Naive B cell (primary cell): ENCODE measurements at places on chromosomes 6 and 20.

DNA sequence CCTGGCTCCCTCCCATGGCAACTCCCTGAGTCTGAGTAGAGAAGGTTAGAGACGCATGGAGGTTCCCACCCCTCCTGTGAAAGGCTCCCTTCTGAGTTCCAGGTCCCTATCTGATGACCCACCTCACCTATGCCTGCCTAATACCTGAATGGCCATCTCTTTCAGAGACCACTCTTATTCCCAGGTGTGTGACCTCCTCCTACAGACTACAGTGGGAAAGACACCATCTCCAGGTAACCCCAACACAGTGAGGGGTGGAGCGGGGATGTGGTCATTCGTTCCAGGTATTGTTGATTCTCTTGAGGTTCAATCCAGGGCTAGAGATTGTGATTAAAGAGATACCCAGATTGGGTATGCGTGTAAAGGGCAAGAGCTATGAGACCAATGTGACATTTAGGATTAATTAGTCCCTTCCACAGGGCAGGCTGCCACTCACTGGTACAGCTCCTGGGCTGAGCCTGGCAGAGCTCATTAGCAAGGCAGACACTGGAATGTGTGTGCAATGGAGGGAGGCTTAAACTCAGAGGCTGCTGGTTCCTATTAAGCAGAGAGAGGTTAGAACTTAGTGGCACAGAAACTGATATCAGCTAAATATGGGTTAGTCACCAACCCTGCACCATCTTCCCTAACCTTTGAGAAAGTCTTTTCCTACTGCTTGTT is 46.5 kb upstream of the IER3 start:
- no peak for DNase-seq

GRCh38 chr6:110738899-110739365 is 76.3 kb downstream of the CDK19 start:
- no peak for DNase-seq

DNA sequence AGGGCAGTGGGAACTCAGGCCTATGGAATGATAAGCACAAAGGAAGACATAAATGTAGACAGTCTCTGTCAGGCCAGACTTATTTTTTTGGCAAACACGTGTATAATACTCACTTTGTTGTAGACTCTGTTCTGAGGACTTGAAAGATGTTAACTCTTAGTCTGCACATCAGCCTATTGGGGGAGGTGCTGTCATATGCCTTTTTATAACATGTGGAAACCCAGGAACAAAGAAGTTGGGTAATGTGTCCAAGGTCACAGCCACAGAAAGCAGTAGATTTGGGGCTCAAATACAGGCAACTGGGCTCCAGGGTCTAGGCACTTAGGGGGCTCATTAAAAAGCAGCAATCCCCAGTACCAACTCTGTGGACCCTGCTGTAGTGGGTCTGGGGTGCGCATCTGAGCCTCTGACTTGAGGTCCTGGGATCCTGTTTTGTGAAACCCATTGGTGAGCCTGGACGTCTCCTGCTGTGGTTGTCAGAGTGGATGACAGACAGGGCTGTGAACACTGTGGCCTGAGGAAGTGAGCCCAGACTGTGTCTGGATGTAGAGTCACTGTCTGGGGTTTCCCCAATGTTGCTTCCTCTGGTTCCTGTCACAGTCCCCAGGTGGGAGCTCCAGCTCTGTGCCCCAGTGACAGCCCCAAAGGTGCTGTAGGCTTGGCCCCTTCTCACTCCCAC is 50.0 kb downstream of the CDH26 start:
- no peak for DNase-seq

GRCh38 chr6:39876826-39877225 is 57.4 kb downstream of the MOCS1 start:
- no peak for DNase-seq

GRCh38 chr20:51249215-51249614 is 226.3 kb upstream of the KCNG1 start:
- DNase-seq, result no peak

GRCh38 chr6:71385111-71385822 is 96.7 kb downstream of the OGFRL1 start:
- no peak for DNase-seq

DNA sequence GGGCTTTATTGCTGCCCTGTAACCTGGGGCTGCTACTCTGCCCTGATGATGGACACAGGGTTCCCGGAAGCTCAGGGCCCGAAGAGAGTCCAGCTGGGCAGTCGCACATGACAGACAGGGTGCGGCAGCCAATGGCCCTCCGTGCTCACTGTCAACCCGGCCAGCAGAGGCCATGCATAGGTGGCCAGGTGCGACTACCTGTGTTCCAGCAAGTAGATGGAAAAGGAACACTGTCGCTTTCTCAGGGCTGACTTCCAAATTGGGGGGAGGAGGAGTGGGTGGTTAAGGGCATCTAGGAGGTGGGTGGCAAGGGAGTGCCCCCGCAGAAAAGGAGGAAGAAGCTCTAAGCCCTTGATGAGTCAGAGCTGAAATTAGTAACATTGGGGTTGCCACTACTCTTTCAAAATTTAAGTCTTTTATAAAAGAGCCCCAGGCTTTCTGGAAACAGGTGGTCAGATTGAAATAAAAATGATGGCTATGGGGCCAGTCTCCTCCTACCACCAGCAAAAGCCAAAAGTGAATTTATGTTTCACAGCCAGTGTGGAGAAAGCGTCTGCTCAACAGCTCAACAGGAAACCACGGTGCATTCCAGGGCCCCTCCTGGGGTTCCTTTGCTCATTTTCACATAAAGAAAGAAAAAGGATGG is 2.3 kb upstream of the RAMACL start:
- peak; percentile 19 for DNase-seq

DNA sequence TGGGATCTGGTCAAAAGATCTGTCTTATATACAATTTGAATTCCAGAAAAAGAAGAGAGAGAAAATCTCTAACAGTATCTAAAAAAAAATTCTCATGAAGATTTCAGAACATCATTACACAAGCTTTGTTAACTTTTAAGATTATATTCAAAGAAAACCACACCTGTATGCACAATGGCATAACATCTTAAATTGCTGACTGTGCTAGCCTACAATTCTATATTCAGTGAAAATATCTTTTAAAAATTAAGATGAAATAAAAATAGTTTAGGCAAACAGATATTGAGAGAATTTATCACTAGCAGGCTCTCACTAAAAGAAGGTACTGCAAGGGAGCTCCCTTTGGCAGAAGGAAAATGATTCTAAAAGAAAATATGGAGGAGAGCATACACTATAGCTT is 100.3 kb downstream of the BCKDHB start:
- no peak for DNase-seq

GRCh38 chr20:44415833-44416715 is 59.6 kb upstream of the TTPAL start:
- no peak for DNase-seq

- no peak for DNase-seq
These were observed 53.0 kb downstream of the FARS2 start for GRCh38 chr6:5314191-5314865.

- DNase-seq, result no peak
These were observed 127.0 kb downstream of the PXDC1 start for GRCh38 chr6:3624250-3625136.

DNA sequence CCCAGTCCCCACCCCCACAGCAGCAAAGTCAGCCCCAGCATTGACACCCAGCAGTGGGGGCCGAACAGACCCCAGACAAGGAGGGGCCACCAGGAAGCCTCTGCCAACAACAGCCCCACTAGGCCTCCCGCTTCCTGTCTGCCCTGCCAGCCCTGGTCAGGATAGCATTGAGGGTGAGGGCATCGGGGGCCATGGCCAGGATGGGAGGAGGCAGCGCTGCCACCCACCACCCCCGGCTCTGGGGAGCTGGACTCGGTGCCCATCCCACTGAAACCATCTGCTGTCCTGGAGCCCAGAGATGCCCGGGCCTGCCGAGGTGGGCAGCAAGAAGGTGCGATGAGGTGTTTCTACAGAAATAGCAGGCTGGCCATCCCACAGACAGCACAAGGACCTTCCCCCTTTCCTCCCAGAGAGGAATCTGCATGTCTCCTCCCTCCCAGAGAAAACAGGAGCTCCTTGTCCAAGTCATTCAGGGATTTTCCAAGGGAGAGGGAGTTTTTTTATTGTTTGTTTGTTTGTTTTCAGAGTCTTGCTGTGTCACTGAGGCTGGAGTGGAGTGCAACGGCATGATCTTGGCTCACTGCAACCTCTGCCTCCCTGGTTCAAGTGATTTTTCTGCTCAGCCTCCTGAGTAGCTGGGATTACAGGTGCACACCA is 62.1 kb upstream of the BHLHE23 start:
- DNase-seq, result no peak

DNA sequence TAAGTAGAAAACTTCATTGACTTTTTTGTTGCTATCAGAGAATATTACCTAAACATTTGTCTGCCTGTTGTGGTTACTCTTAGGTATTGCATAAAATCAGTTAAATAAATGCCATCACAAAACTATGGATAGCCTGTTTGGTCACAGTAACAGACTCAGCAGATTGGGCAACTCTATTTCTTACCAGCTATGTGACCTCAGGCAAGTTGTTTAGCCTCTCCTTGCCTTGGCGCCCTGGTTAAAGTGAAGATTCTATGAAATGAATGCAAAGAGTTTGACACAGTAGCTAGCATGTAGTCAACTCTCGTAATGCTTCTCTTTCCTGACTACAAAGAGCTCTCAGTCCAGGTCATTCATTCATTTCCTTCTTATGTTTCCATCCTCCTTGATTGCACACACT is 82.5 kb upstream of the ID4 start:
- DNase-seq, result no peak

DNA sequence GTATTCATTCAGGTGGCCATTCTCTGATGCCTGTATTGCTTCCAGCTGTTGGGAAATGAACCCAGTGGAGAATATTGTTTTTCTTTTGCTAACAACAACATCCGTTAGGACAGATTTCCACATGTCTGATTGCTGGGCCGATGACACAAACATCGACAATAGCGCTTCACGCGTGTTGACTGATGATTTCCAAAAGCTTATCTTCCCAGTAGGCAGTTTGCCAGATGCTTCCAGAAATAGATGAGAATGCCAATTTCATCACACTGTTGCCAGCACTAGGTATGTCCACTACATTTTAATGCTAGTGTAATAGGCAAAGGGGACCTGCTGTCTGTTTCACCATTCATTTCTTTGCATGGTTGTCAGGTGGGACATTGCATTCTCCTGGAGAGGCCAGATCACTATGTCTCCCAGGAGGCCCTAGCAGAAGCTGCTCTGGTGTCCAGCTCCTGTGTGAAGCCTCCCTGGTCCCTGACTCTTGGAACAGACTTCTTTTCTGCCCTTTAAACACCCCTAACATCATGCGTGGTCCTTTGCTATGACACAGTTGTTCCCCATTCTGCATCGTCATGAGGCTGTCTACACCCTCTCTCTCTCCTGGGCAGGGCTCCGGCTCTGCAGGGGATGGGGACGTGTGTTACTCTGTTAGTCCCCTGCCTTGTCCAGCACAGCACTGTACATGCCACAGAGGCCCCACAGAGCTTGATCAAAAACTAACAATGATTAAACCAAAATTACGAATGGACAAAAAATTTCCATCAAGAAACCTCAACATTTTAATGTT is 181.6 kb downstream of the CDH26 start:
- no peak for DNase-seq

GRCh38 chr20:49697071-49697470 is 16.6 kb downstream of the B4GALT5 start:
- DNase-seq, result no peak

GRCh38 chr6:152981219-152981618 is 1.6 kb downstream of the FBXO5 start:
- DNase-seq, result no peak

- no peak for DNase-seq
These were observed 167.9 kb downstream of the NRN1 start for GRCh38 chr6:5838656-5839396.

DNA sequence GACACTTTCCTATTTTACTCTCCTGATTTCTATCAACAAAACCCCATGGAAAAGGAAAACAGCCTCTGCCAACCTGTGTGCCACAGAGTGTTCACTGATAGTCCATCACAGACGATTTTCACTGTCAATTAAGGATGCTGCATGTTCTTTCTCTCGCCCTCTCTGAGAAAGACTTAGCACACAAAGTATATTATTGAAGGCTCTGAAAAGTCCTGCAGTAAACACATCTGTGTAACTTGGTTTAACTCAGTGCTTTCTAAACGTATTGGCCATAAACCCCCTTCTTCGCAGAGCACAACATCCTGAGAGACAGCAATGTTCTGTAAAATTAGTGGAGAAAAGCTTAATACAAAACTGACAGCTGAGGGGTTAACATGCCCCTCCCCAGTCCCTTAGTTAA is 26.6 kb downstream of the MDGA1 start:
- DNase-seq, result no peak

- DNase-seq, result no peak
These were observed 499.1 kb upstream of the MAN1A1 start for GRCh38 chr6:119848696-119849095.

GRCh38 chr6:82264321-82264720 is 16.8 kb upstream of the IBTK start:
- no peak for DNase-seq

DNA sequence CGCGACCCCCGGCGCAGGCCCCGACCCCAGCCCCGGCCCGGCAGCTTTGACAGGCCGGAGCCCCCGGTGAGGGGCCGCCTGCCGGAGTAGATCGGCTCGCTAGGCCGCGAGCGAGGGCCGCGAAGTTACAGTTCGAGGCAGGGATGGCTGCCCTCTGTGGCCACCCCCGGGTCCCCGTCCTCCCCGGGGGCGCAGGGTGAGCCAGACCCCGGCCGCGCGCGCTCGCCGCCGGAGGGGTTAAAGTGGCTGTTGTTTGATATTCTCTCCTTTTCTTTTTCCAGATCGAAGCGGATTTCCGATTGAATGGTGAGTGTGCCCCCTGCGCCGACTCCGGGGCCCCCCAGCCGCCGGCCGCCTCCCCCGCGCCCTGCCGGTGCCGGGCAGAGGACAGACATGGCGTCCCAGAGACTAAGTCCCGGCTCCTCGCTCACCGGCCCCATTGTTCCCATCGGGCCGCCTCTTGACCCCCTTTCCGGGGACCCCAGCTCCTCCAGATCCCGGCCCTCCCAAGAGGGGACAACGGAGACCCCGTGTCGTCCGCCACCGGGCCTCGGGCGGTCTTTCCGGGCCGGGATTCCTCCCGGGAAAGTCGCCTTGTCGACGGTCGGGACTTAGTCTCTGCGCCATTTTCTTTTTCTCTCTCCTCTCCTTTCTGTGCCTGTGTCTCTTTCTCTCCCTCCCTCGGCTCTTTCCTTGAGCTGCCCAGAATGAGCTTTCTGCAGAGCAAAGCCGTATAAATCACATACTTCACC is 704 bp downstream of the TOP1 start:
- DNase-seq, result no peak

- no peak for DNase-seq
These were observed 179.8 kb downstream of the HAO1 start for GRCh38 chr20:7760247-7761031.

DNA sequence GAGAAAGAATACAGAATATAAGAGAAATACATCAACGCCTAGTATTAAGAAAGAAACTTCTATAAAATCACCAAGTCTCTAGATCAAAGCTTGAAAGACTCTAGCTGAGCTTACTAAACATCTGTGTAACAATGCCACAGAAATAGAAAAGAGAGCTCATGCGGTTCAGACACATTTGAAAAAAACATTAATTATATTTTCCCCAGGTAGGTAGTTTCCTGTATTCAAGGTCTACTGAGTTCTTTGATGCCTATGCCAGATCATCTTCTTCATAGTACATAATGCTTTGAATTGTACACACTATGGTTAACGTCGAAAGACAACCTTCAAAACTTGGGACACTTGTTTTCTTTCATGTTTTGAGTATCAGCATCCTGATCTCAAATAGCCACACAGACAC is 11.3 kb downstream of the MOXD1 start:
- no peak for DNase-seq
